Activated CD4-positive, alpha-beta T cell treated with anti-CD3 and anti-CD28 coated beads, Interleukin-2, amount 10 ng/mL, durations not matched to agents 7 days and 5 days (primary cell): ENCODE measurements at places on chromosomes 2 and 18.
A peak's percentile ranks its signal among the peaks of the same experiment; 100 is the strongest.

GRCh38 chr18:25001803-25002202 lies 350.2 kb downstream of the ZNF521 start:
- DNase-seq = no peak
- peaks cover 13% of the 10 kb centered on the region for H3K4me1 ChIP-seq
- no peaks in the 10 kb centered on the region for H3K27me3 ChIP-seq
- H3K27ac ChIP-seq = no peak overlapping the region
- H3K4me3 ChIP-seq = no peak overlapping the region

- H3K27ac ChIP-seq = no peak overlapping the region
- peaks cover 6% of the 10 kb centered on the region for H3K4me1 ChIP-seq
- H3K4me3 ChIP-seq = peak overlapping the region; percentile 30
- DNase-seq = peak; percentile 80
- no peaks in the 10 kb centered on the region for H3K36me3 ChIP-seq
Observed at GRCh38 chr2:38535744-38536506, 66.8 kb downstream of the HNRNPLL start.

DNA sequence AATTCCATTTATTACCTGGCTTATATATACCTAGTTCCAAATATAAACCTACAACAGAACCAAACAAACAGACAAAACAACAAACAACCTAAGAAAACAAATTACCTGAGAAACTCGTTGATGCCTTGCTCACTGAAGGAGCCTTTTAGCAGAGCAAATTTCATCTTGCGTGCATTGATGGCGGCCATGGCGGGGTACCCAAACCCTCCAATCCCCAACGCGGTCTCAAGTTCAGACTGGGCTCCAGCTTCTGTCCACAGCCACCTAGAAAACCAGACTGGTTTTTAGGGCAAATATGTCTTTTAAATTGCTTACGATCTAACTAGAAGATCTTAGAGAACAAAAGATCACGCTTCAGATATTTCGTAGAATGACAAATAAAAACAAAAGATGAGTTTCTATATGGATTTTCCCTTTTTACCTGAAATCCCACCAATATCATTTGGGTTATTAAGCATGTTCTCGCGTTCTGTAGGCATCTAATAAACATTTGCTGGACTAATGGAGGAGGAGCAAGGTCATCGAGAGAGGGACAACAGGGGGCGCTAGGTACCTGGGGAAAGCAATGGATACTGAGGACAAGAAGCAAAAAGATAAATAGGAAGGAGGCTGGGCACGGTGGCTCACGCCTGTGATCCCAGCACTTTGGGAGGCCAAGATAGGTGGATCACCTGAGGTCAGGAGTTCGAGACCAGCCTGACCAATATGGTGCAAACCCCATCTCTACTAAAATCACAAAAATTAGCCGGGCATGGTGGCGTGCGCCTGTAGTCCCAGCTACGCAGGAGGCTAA lies 25.2 kb downstream of the PDIA6 start:
- H3K27me3 ChIP-seq = no peaks in the 10 kb centered on the region
- H3K36me3 ChIP-seq = peaks cover 78% of the 10 kb centered on the region
- peaks cover 24% of the 10 kb centered on the region for H3K4me1 ChIP-seq
- DNase-seq = peak; percentile 24
- H3K27ac ChIP-seq = no peak overlapping the region
- H3K4me3 ChIP-seq = no peak overlapping the region

GRCh38 chr2:204713211-204713610 lies 167.9 kb downstream of the PARD3B start:
- no peak overlapping the region for H3K27ac ChIP-seq
- no peaks in the 10 kb centered on the region for H3K36me3 ChIP-seq

- H3K27ac ChIP-seq = no peak overlapping the region
- no peaks in the 10 kb centered on the region for H3K36me3 ChIP-seq
- peaks cover 78% of the 10 kb centered on the region for H3K27me3 ChIP-seq
- H3K4me3 ChIP-seq = peak overlapping the region; percentile 75
- peaks cover 18% of the 10 kb centered on the region for H3K4me1 ChIP-seq
- peak; percentile 47 for DNase-seq
Observed at GRCh38 chr2:69012310-69013141, 453 bp upstream of the ANTXR1 start.

GRCh38 chr2:134435505-134435904 lies 181.6 kb downstream of the MGAT5 start:
- H3K4me1 ChIP-seq = no peaks in the 10 kb centered on the region
- no peak overlapping the region for H3K27ac ChIP-seq
- DNase-seq = no peak
- H3K4me3 ChIP-seq = no peak overlapping the region
- peaks cover 15% of the 10 kb centered on the region for H3K36me3 ChIP-seq

DNA sequence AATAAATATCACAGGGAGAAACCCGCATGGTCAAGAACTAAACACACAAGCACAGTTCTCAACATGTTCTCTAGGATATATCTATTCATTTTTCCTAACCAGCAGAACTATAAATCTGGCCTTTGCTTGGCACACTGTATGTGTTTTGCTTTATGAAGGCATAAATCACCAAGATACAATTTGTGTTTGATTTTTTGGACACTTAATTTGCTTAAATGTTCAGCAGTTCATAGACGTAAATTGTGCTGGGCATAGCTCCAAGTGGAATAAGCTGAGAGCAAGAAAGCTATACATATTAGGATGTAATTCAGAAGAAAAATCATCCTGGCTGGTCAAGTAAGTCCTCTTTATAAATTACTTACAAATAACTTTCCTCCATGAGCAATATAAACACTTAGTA lies 341.5 kb upstream of the ATP5MC3 start:
- H3K36me3 ChIP-seq = no peaks in the 10 kb centered on the region
- H3K4me1 ChIP-seq = no peaks in the 10 kb centered on the region

GRCh38 chr2:239952665-239953417 lies 72.3 kb downstream of the NDUFA10 start:
- no peaks in the 10 kb centered on the region for H3K27me3 ChIP-seq
- DNase-seq = no peak
- no peaks in the 10 kb centered on the region for H3K36me3 ChIP-seq

DNA sequence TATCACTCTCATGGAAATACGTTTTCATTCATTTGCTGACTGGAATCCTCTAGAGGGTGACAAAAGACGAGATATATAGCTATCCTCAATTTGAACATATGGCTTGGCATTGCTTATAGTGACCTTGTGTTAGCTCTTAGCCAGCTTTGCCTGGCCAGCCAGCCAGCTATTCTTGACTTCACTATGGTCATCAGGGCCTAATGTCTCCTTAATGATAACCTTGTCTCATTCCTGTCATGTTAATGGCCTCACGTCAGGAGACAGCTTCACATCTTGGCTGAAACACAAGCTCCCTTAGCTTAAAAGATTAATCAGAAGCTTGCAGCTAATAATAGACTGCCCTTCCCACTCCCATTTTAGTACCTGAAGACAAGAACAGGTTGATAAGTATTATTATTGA lies 1517.5 kb upstream of the PIK3C3 start:
- no peak overlapping the region for H3K27ac ChIP-seq
- no peaks in the 10 kb centered on the region for H3K36me3 ChIP-seq
- H3K4me1 ChIP-seq = no peaks in the 10 kb centered on the region
- H3K27me3 ChIP-seq = no peaks in the 10 kb centered on the region
- no peak overlapping the region for H3K4me3 ChIP-seq
- no peak for DNase-seq

DNA sequence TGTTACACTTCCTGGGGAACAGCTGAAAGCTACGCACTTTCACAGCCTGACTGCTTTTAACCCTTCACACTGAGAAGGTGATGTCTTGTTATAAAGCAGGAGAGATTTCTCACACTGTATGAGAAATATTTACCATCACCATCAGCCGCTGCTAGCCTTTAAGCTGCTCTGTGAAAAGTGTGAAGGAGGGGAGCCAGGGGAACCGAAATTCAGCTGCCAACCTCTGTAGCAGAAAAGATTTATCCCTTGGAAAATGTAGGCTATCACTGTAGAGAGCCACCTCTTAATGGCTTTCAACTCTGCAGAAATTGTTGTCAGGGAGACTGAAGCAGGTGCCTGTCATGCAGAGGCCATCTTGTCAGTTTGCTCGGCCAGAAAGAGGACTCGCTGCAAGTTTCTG lies 145.3 kb downstream of the SP3 start:
- no peak overlapping the region for H3K4me3 ChIP-seq
- no peak overlapping the region for H3K27ac ChIP-seq
- no peak for DNase-seq
- no peaks in the 10 kb centered on the region for H3K4me1 ChIP-seq
- H3K27me3 ChIP-seq = peaks cover 9% of the 10 kb centered on the region

DNA sequence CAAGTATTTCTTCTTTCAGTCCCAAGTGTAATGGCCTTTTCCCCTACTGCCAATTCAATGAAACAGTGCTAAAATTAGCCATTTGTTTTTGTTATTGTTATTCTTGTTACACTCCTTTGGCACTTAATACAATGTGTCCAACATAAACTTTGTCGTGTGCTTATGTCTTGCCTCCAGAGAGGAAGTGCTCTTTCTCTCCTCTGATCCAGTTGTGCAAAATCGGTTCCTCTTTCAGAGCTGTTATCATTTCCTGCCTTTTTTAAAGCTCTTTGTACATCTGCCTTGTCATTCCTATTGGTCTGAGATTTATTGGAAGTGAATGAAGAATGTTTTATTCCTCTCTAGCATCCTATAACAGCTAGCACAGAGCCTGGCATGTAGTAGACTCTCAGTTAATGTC lies 623.2 kb upstream of the ID2 start:
- no peak for DNase-seq
- no peak overlapping the region for H3K27ac ChIP-seq
- peaks cover 7% of the 10 kb centered on the region for H3K4me1 ChIP-seq
- H3K4me3 ChIP-seq = no peak overlapping the region
- peaks cover 2% of the 10 kb centered on the region for H3K36me3 ChIP-seq
- no peaks in the 10 kb centered on the region for H3K27me3 ChIP-seq

DNA sequence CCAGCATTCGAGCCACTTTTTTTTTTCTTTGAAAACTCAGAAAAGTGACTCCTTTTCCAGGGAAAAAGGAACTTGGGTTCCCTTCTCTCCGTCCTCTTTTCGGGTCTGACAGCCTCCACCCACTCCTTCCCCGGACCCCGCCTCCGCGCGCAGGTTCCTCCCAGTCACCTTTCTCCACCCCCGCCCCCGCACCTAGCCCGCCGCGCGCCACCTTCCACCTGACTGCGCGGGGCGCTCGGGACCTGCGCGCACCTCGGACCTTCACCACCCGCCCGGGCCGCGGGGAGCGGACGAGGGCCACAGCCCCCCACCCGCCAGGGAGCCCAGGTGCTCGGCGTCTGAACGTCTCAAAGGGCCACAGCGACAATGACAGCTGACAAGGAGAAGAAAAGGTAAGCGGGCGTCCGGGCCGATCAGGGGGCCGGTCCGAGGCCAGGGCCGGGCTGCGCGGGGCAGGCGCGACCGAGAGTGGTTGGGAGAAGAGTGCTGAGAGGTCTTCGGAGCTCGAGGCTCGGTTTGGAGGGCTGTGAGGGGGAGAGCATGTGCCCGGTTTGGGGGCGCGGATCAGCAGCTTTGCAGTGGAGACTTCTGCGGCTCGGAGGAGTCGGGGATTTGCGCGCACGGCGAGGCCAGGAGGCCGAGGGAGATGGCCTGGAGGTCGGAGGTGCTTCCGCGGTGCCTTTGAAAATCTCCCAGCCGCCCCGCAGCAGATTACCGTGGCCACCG lies 502 bp downstream of the EPAS1 start:
- peak overlapping the region; percentile 62 for H3K27ac ChIP-seq
- peaks cover 81% of the 10 kb centered on the region for H3K27me3 ChIP-seq
- peak; percentile 74 for DNase-seq
- no peaks in the 10 kb centered on the region for H3K36me3 ChIP-seq

DNA sequence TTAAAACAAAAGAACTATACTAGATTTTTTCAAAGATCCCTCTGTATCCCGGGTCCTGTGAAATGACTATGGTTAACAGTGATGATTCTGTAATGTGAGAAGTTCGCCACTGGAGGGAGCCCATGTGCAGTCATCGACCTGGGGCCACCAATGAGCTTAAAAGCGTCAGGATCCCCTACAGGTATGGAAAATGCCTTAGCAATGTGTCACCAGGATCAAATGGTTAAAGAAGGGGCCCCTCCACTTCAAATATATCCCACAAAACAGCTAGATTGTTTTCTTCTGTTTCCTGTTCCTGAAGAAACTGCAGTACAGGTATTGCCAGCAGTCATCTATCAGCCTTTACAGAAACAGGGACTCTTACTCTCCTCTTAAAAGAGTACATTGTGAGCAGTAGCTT lies 15.3 kb downstream of the CHRNA1 start:
- H3K27ac ChIP-seq = no peak overlapping the region
- no peaks in the 10 kb centered on the region for H3K36me3 ChIP-seq
- peak; percentile 80 for DNase-seq
- peaks cover 6% of the 10 kb centered on the region for H3K27me3 ChIP-seq

DNA sequence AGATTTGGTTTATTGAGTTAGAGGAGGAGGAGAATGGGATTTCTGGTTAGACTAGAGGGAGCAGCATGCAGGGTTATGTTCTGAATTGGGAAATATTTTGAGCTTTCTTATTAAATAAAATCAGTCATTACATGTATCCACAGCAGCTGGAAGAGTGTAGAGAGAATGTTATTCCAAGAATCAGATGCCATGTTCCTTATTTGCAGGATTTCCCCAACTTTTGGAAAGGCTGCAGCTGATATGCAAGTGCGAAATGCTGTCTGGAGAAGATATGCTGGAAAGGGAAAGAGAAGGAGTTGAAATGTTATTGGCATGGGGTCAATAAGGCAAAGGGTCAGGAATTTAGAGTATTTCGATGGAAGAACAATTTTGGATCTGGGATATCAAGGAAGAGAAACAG lies 255.8 kb downstream of the MTX2 start:
- H3K36me3 ChIP-seq = no peaks in the 10 kb centered on the region
- peaks cover 22% of the 10 kb centered on the region for H3K27me3 ChIP-seq
- no peak overlapping the region for H3K4me3 ChIP-seq

- no peaks in the 10 kb centered on the region for H3K27me3 ChIP-seq
- H3K27ac ChIP-seq = peak overlapping the region; percentile 72
- DNase-seq = peak; percentile 59
- peaks cover 52% of the 10 kb centered on the region for H3K36me3 ChIP-seq
Observed at GRCh38 chr2:101706819-101707177, 9.3 kb downstream of the MAP4K4 start.

GRCh38 chr2:26978061-26978596 lies 7.7 kb downstream of the MAPRE3 start:
- no peaks in the 10 kb centered on the region for H3K36me3 ChIP-seq
- DNase-seq = no peak
- no peak overlapping the region for H3K4me3 ChIP-seq
- H3K4me1 ChIP-seq = no peaks in the 10 kb centered on the region

GRCh38 chr18:35469725-35470124 lies 28.0 kb downstream of the INO80C start:
- no peak for DNase-seq
- no peaks in the 10 kb centered on the region for H3K27me3 ChIP-seq
- H3K36me3 ChIP-seq = peaks cover 13% of the 10 kb centered on the region
- no peak overlapping the region for H3K27ac ChIP-seq
- no peak overlapping the region for H3K4me3 ChIP-seq

DNA sequence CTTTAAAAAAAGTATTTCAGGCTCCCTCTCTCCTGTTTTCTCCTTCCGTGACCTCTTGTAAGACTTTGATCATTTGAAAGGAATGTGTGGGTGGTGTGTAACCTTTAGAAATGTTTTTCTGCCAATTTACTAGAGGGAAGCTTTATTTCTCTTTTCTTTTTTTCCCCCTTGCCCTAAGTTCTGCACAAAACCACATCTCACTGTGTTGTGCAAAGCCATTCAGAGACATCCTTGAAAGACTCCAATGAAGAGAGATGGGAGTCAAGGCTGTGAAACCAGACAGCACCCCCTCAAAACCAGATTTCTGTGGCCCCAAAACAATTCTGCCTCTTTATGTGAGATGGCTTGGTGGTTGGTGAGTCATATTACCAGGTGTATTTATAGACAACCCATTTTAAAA lies 184.6 kb upstream of the ERBB4 start:
- H3K36me3 ChIP-seq = no peaks in the 10 kb centered on the region
- H3K4me3 ChIP-seq = no peak overlapping the region
- no peak for DNase-seq
- H3K4me1 ChIP-seq = no peaks in the 10 kb centered on the region
- no peak overlapping the region for H3K27ac ChIP-seq
